ENCODE measurements at places on chromosomes 12 and 14.

- no peak for DNase-seq
Observed at GRCh38 chr14:40417777-40418401, 985.7 kb upstream of the FBXO33 start.

DNA sequence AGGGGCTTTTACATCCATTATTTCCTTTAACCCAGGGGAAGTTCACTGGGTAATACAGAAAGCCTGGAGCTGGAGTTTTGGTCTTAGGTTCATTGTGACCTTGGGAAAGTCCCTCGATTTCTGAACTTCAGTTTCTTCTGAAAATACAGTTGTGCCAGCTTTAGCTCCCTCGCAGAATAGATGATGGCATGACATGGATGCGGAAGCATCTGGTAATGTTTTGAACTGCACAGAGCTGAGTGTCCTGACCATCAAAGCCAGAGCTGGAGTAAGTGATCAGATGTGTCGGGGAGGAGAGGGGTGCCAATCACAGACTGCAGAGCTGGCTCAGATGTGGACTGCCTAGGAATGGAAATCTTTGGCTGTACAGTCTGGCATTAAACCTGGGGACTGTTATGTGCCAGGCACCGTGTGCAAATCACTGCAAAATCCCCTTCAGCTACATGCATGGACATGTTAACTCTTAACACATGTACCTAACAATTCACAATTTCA, 180.9 kb downstream of the ETV6 start:
- DNase-seq = no peak

DNA sequence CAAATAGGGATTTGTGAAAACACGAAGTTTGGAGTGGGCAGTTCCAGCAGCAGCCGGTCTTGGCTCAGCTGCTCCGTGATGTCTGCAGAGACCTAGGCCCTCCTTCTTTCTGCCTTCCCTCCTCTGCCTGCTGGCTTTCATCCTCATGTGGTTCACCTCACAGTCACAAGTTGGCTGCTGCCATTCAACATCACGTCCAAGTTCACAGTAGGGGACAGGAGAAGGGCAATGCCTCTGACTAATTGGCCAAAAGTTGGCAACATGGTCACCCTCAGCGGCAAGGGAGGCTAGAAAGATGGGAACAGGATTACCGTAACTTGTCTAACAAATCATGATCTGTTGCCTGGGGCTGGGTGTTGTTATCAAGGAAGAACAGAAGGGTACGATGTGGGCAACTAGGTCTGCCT, 7.8 kb upstream of the CACNA2D4 start:
- no peak for DNase-seq

DNA sequence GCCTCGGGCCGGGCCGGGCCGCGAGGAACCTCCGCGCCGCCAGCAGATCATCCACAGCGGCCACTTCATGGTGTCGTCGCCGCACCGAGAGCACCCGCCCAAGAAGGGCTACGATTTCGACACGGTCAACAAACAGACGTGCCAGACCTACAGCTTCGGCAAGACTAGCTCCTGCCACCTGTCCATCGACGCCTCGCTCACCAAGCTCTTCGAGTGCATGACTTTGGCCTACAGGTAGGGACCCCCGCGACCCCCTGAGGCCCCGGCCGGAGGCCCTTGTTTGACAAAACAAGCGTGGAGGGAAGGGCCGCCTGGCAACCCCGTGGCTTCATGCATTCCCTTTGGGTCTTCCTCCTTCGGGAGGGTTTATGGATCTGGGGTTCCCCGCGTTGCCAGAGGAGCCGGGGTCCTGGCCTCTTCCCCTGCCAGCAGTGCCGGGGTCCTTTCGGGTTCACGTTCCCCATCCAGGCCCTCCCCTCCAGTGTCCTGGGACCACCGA, 526 bp downstream of the MLXIP start:
- no peak for DNase-seq

GRCh38 chr14:59303216-59303615, 114.7 kb downstream of the DAAM1 start:
- no peak for DNase-seq

DNA sequence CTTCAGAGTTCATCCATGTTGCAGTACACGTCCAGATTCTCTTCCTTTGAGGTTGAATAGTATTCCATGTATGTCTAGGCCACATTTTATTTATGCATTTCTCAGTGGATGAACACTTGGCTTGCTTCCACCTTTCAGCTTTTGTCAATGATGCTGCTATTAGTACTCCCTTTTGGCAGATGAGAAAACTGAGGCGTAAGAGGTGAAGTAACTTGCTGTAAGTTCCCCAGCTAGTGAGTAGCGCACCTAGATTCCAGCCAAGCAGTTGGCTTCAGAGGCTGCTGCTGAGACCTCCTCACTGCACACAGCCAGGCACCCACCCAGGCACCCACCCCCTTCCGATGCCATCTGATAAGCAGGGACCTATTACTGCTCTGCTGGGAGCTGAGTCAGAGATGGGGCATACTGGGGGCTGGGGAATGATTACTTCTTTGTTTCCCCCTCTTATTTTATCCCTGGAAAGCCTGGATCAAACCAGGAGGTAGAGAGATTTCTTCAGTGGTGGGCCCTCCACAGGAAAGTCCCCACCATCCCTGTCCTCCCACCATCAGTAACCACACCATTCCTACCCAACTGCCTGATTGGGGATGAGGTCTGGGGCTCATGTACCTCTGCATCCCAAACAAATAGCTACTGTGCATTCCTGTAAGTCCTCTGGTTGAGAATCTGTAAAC, 234.6 kb downstream of the PCNX1 start:
- no peak for DNase-seq
